CD4-positive, alpha-beta T cell treated with Interleukin-21 for 1 hour (primary cell): ENCODE measurements at places on chromosomes 7 and 10.

DNA sequence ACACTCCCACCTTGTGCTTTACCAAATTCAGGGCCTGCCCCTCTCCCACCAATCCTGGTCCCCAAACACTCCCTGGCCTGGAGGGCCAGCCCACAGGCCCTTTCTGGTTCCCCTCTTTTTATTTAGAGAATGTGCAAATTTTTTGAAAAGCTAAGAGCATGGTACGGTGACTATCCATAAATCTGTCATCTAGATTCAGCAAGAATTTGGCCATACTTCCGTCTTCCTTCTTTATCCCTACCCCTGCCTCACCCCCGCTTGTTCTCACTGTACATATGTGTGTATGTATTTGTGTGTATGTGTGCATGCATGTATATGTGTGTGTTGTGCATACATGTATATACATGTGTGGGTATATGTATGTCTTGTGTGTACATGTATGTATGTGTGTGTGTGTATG is 8.1 kb upstream of the TBRG4 start:
- no peak for DNase-seq

GRCh38 chr10:69516796-69517195 is 56.4 kb downstream of the NEUROG3 start:
- no peak for DNase-seq

DNA sequence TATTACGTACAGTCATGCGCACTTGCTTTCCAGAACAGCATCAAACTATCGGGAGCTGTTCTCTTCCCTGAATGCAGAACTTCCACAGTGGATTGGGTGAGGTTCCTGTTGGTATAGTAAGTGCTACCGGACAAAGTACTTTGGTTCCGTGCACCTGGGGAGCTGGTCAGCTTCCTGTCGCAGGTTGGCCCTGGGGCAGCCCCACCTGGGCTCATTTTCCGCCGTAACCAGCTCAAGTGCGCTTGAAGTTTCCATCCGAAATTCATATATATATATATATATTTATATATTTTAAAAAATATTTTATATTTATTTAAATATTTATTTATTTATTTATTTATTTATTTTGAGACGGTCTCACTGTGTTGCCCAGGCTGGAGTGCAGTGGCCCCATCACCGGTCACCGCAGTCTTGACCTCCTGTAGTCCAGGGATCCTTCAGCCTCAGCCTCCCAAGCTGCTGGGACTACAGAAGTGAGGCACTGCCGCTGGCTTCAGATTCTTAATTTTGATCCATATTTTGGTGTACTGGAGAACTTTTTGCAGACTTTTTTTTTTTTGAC is 6.5 kb downstream of the SCART1 start:
- DNase-seq, result no peak

- DNase-seq, result no peak
Observed at GRCh38 chr10:43045631-43046287, 31.1 kb upstream of the RET start.

GRCh38 chr10:86960003-86960862 is 1.8 kb downstream of the SNCG start:
- peak; percentile 64 for DNase-seq

DNA sequence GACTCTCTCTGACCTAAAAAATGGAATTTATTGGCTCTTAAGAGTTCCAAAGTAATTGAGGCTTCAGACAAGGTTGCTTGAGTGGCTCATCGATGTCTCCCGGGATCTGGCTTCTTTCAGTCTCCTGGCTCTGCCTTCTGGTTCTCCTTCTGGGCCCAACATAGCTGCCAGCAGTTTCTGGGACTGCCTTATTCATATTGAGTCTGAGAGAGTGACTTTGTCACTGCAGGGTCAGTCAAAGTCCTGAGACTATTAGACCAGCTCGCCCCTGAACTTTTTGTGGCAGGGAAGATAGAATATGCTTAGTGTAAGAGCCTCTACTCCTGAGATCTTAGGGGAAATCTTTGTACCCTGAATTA is 94.0 kb downstream of the MMRN2 start:
- DNase-seq, result no peak

- no peak for DNase-seq
Observed at GRCh38 chr10:132959559-132959961, 17.2 kb upstream of the CFAP46 start.

- peak; percentile 65 for DNase-seq
Observed at GRCh38 chr7:149284343-149284742, 22.3 kb downstream of the ZNF783 start.

DNA sequence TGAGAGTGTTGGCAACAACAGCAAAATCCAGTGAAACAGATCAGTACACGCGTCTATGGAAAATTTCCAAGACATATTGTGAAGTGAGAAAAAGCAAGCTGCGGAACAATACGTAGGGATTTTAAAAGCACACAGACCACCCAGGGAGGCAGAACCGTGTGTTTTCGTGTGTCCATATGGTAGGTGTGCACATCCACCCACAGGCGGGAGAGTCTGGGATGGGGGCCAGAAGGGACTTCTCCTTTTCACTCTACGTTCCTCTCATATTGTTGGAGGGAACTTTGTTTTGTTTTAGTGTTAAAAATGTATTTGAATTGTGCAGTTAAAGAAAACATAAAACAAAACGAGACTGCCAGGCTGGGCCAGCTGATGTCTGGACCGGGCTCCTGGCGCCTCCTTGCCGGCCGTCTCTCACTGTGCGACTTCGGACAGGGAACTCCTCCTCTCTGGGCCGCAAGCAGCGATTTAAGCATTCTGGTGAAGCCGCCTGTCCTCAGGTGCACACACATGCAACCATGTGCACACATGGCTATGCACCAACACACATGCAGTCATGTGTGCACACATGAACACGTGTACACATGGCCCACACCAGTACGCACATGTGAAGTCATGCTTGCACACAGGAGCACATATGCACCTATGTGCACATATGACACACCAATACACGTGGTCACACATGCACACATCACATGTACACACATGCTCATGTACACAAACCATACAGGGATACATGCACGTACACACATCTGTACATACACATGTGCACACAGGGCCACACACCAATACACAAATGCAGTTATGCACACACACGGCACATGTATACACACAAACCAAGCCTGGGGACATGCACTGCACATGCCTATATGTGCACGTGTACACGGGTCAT is 141.1 kb downstream of the ELFN1 start:
- no peak for DNase-seq

DNA sequence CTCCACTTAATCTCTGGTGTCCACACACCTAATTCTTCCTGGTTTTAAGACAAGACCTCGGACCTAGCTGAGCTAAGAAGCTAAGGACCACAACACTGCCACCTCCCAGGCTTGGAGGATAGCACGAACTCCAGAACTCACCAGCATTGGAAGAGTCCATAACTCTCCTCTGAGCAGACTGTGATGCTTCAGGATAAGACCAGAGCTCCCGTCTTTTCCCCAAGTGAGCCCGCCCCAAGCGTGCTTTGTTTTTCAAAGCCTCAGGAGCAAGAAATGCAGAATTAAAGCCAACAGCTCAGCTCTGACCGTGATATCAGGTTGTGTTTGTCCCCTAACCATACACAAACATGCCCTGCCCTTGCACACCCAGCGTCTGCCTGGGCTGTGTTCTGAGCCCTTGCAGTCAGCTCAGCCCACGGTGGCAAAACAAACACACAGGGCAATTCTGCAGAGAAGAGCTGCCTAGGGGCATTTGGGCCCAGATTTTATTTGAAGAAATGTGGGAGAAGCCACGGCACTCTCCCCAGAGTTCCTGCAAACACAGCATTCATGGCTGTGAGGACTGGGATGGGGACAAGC is 145.4 kb downstream of the WDR11 start:
- no peak for DNase-seq

- no peak for DNase-seq
Observed at GRCh38 chr7:157405501-157405900, 68.7 kb downstream of the DNAJB6 start.

DNA sequence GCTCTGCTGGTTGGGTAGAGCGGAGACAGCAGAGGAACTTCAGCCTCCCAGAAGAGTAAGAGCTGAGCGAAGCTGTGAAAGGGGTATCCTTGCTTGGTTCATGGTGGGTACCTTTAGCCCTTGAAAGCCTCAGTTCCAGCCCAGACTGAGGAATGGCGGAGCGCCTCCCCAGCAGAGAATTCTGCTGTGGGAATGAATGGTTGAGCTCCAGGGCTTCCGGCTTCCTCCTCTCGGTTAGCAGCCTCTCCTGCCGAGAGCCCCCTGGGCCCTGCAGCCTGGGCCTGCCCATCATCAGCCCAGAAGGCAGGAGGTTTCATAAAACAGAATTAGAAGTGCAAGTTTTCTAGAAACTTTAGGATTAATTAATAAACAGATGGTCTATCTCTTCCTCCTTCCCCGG is 79.9 kb upstream of the ANLN start:
- no peak for DNase-seq

GRCh38 chr7:107972941-107973376 is 30.0 kb downstream of the LAMB1 start:
- DNase-seq, result no peak

DNA sequence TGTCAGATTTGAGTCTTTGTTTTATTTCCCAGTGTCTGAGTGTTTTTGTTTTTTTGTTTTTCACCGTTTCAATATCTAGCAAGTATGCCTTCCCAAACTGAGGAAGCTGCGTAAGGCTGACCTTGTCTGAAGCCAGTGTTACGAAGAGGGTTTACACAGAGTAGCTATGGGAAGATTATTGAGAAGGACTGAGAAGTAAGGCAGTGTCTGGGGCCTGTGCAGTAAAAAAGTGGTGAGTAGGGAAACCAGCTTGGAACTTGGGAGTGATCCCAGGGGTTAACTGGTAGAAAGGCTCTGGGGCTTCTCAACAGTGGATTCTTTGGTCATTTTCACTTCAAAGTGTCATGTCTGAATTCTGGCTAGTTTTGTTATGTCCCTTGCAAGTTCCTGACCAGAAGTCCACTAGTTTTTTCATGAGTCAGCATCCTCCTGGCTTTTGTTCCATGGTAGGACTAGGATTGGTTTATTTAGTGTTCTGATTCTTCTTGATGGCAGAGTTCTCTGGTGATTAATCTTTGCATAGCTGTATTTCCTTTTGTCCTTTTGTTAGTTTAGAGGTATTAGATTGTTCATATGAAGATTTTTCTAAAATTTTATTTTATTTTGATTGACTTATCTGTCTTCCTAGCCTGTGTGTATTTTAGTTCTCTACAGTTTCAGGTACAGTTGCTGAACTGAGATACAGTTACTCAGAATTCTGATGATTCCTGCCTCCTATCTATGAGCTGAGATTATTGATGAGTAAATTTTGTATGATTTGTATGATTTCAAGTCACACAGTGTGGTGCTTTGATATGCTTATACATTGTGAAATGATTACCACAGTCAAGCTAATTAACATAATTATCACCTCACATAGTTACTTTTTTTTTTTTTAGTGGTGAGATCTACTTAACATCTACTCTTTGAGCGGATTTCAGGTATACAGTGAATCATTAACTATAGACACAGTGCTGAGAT is 19.0 kb downstream of the GARS1 start:
- no peak for DNase-seq

DNA sequence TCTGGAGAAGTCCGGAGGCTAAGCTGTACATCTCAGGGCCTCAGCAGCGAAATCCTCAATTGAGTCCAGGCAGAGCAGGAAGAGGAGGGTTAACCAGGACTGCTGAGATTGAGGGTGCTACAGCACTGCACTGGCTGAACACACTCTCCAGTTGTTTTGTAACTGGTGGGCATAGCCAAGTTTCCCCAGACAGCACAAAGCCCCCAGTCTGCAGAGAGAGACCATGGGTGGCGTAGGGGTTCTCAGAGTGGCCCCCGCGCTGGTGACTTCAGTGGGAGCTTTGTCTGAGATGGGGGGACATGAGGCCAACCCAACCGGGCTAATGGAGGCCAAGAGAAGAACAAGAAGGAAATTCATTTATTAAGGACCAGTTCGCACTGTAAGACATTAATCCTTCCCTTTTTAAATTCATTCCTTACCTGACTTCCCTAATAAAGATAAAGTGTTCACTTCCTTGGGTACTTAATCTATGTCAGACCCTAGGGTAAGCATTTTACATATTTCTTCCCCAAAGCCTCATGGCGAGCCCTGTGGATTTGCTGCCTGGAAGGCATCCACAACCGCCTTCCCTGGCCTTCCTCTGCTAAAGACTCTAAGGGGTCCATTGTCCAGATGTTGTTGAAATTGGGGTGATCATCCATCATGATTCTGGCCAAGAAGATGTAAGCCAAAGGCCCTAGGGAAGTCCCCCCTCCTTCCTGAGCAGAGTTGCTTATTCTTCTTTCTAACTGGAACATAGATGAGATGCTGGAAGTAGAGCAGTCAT is 121.4 kb upstream of the CHST15 start:
- DNase-seq, result no peak
